H1 (cell line): ENCODE measurements at places on chromosomes 6 and 20.

- no peak for DNase-seq
Measured at GRCh38 chr6:31657406-31658157, 1.9 kb downstream of the APOM start.

DNA sequence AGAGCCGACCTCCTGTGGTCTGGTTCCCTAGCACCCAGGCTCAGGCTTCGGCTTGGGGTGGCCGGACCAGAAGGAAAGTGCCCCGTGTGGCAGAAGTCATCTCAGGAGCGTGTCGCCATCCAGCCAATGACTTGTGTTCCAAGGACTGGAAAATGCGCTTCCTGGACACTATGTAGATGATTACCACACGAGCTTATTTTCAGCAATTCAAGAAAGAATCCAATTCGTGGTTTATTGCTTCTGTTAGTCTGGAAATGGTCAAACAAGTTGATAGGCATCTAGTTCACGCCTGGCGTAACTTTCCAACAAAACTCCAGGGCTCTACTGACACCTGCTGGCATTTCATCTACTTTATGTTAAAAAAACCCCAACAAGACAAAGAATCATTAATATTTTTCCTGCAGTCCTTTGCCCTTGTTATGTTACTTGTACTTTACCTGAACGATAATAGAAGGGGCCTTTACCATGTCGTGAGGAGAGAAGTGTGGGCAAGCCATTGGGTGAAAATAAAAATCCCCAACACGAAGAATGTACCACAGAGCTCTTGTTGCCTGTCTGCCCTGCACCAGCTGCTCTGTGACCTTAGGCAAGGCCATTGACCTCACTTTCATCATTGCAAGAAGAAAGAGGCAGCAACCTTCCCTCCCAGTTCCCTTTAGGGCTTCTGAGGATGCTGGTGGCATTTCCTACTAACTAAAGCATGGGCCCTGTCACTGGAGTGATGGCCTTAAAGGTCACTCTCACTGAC lies 154.7 kb upstream of the LAMP5 start:
- peak; percentile 62 for DNase-seq

- no peak for DNase-seq
Measured at GRCh38 chr6:139253656-139254055, 38.1 kb downstream of the TXLNB start.

DNA sequence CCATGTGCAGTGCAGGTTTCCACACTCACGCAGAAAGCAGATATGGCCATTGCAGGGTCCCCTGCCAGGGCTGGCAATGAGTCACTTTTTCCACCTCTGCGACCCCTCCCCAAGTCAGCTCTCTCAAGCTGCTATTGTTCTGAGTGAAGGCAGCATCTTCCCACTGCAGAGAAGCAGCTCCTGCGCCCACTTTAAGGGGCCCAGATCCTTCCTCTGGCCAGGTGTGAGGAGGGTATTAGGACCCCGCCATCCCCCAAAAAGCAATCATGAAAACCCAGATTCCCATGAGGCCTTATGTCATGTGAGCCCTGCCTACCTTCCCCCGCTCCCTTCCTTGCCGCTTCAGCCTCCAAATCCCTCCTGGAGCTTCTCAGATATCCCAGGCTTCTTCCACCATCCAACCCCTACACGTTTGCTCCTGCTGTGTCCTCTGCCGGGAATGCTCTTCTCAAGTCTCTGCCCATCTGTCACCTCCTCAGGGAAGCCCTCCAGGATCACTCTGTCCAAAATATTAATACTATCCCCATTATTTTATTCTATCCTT lies 220.3 kb downstream of the NFATC2 start:
- no peak for DNase-seq

DNA sequence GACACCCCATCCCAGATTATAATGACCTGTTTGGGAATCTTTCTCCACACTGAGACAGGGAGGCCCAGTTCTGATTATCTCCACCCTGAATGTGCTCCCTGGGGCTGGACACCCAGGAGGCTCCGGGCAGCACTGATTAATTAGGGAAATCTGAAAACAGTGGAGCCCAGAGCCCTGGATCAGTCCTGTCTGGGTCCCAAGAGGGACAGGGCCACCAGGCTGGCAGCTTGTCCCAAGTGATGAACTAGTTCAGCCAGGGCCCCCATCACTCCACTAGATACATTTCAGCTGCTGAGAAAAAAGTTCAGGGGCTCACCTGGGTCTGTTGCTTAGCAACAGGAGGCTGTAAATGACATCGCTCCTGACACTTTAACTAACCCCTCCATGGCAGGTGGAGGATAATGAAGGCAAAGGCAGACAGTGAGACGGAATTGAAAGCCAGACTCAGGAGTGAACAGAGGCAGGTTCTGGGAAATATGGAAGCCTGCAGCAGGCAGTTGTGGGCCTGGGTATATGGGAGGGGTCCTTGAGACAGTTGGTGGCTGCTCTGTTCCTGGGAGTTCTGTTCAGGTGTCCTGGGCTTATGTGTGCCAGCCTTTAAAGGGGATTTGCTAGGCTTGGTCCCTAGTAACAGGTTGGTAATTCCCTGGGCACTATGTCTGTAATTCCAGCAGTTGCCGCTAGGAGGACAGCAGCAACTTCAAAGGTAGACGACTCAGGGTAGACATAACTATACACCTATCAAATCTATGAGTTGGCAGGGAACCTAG lies 78.3 kb upstream of the CTNNBL1 start:
- peak; percentile 19 for DNase-seq

DNA sequence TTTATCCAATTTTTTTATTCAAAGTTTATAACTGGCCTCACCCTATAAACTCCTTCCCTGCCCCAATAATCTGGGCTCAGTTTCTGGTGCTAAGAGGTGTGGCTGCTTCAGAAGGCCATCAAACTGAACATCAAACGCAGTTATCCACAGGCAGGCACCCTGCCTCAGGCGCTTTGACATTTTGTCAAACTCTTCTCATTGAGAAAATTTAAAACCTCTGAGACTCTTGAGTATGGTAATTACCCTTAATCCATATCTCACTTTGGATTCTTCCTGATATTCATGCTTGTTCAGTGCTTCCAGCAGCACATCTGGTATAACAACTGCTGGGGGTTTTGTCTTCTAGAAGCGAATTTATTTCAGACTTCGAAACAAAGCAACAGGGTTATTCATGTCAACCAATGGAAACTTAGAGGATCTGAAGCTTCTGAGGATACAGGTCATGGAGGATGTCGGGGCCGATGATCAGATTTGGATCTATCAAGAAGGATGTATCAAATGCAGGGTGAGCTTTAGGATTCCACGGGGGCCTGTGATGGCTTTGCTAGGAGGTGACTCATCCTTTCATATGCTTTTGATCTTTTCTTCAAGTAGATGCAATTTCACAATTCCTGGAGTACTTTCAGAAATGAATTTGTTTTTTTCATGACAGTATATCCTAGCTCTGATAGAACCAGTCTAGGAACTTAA lies 68.2 kb downstream of the RTN4IP1 start:
- DNase-seq = no peak

DNA sequence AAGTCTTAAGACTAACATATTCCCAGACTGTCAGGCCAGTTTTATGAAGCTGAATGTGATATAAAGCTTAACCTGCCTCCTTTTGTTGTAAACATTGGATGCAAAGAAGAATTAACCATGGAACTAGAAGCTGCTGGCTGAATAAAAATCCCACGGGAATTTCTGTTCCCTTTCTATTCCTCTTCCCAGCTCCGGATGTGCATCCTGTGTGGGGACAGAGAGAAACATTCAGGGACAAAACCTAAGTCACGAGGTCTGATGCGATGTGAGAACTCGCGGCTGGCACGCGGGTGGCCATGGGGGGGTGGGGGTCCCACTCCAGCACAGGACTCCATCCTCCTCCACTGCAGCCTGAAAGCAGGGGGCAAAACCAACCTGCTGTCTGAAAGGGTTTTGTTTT lies 32.2 kb downstream of the RAMACL start:
- DNase-seq = no peak

DNA sequence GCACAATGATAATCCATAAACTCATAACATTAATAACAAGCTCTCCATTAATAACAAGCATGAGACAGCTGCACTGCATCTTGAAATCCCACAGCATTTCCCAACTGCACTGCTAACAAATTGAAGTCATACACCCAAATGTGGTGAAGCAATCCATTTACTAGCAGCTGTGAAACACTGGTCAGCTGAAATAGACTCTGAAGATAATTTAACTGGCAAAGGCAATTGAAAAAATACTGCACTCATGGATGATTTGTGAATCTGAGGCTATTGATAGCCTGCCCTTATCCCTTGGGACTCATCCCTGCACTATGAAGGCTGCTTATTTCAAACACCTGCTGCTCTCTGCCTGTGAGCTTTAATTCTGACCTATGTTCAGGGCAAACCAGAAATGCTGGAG lies 49.1 kb upstream of the PLCB1 start:
- no peak for DNase-seq

GRCh38 chr20:36091561-36092397 lies 62.8 kb upstream of the EPB41L1 start:
- DNase-seq = peak; percentile 70

GRCh38 chr20:5265662-5265985 lies 51.1 kb downstream of the PROKR2 start:
- no peak for DNase-seq

GRCh38 chr6:28468056-28468455 lies 24.8 kb upstream of the ZSCAN23 start:
- DNase-seq = no peak

- DNase-seq = no peak
Measured at GRCh38 chr6:11595903-11596302, 58.4 kb downstream of the TMEM170B start.
